ENCODE measurements at places on chromosomes 11 and 22. TPM values are rescaled to one million over a fixed set of nuclear protein-coding genes. Genes with fewer than 3 reads are reported as not detected.

DNA sequence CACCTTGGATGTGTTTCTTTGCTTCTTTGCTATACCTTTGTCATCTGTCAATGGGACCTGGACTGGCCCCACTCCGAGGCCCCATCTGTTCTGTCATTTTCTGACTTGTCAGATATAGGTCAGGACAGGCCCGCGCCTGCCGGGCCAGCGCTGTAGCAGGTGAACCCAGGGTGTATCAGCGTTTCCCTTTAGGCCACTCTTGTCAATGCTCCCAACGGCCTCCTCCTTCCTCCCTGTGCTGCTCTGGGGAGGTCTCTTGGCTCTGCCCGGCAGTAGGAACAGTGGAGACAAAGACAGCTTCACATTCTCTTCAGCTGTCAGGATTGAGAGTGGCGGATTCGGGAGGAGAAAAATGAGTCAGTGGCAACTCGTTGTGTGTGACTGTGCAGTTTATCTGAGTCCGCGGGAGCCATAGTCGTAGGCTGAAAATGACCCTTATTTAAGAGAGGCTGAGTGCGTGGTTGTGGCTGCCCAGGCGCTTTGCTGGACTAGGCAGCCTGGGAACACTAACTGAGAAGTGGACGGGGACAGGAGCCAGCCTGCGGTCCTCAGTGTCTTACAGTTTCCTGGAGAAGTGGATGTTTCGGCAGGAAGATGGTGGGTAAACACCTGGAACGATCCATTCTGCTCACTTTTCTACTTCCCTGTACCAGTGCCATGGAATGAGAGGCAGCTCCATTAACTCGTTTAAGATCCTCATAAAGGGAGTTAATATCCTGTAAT is 102.3 kb downstream of the PRR5L start:
- DNase-seq: no peak

- peak; percentile 29 for DNase-seq
Observed at GRCh38 chr11:57566005-57566904, 1.2 kb downstream of the UBE2L6 start.

GRCh38 chr22:49765091-49765771 is 62.4 kb downstream of the BRD1 start:
- DNase-seq: no peak

- DNase-seq: no peak
Observed at GRCh38 chr22:44304354-44304753, 8.4 kb downstream of the SHISAL1 start.

- no peak for DNase-seq
Observed at GRCh38 chr11:124207102-124207792, 24.1 kb downstream of the OR10D3 start.

GRCh38 chr22:24398409-24398808 is 29.0 kb upstream of the ADORA2A start:
- DNase-seq: no peak

DNA sequence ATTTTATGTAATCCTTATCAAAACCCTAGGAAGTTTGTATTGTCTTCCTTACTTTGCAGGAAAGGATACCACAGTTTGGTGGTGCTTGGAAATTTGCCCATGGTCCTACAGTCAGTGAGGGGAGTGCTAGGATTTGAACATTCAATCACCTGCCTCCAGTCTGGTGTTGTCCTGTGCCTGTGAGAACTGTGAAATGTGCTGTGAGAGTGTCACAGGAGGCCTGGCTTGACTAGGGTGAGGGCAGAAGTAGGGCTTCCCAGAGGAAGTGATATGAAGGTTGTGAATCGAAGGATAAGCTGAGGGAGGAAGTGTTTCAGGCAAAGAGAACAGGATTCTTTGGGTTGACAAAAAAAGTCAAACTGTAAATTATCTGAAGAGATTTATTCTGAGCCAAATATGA is 424.4 kb downstream of the TMEM135 start:
- DNase-seq: no peak

DNA sequence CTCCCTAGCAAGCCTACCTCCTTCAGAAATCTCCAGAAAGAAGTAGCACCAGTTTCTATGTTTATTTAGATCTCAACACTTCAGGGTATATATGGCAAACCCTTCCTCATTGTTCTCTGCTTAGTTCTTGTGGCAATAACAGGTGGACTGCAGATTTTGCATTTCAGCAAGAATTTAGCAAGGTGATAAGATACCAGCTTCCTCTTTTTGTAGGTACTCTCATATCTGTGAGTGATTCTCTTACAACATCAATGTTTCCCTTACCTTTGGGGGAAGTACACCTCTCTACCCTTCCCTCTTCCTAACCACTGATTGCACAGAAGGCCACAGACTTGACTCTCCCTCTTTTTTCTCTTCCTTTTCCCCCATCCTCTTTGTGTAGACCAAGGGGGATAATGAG is 230.9 kb upstream of the SESN3 start:
- no peak for DNase-seq

DNA sequence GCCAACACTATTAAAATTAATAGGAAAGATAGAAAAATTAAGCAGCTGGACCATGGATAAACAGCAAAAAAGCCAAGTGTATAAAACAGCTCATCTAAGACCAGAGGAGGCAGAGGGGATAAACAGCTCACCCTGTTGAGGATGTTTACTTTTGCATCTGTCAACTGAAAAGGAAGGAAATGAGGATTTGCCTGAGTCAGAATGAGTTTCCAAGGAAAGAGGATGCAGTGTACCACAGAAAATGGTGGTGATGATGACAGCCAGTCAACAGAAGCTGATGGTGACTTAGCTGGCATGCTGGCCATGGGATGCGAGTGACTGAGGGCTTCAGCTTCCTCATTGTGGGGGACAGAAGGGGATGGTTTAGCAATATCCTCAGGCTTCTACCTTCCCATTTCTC is 183.5 kb downstream of the KIRREL3 start:
- DNase-seq: no peak

- no peak for DNase-seq
Observed at GRCh38 chr11:35549787-35550186, 24.4 kb upstream of the PAMR1 start.

DNA sequence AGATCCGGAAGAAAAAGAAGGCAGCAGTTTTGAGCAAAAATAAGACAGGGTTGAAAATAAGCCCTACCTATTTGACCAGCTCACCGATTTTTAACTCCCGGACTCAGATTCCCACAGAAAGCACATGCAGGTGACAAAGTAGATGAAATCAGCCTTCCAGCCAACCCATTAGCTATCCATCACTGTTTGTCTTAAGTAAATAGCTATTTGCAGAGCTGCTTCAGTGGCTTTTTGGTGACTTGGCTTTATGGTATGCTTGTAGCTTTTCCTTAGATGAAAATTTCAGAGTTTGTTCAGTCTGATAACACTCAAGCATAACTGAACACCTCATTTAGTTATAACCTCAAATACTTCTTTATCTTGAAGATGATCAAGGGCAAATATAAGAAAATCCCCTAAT is 192.6 kb downstream of the HIPK3 start:
- no peak for DNase-seq

GRCh38 chr11:18046116-18046777 is at the start of gene TPH1:
Gene TPH1 (minus strand): TSS chr11:18046269. CDS start chr11:18040762, 5,507 bp downstream.
- DNase-seq: peak; percentile 18

GRCh38 chr11:119248750-119249670 is 42.9 kb downstream of the CBL start:
- DNase-seq: no peak

DNA sequence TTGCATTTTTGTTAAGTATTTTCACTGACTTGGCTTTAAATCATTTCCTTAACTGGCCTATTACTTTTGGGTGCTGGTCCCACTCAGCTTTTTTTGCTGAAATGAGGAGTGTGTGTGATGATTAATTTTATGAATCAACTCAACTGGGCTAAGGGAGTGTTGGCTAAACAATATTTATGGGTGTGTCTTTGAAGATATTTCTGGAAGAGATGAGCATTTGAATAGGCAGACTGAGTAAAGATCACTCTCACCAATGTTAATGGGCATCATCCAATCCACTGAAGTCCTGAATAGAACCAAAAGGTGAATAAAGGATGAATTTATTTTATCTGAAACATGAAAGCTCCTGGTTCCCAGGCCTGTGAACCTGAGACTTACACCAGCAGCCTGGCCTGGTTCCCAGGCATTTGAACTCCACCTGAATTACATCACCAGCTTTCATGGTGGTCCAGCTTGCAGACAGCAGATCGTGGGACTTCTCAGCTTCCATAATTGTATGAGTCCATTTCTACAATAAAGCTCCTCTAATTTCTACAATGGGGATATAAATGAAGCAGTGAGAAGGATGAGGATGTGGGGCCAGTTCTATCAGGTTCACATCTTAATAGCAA is 241.3 kb upstream of the ZC3H12C start:
- no peak for DNase-seq

DNA sequence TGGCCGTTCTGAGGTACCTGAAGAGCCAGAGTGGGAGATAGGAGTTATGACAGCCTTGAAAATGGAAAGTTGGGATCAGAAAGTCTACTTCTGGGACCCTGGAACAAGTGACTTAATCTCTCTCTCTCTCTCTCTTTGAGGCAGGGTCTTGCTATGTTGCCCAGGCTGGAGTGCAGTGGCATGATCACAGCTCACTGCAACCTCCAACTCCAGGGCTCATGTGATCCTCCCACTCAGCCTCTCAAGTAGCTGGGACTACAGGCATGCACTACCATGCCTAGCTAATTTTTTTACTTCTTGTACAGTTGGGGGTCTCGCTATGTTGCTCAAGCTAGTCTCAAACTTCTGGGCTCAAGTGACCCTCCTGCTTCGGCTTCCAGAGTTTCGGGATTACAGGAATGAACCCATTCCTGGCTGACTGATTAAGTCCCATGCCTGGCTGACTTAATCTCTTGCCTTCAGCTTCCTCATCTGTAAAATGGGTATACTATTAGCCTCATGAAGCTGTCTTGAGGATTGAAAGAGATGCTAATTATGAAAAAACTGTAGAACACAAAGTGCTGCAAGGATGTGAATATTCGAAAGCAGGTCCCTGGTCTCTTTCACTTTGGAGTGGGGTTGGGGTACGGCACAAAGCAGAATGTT is 87.7 kb downstream of the UBASH3B start:
- no peak for DNase-seq

The C1QTNF5 gene
- polyA plus RNA-seq: 38.7 TPM

The FAM89B gene
- polyA plus RNA-seq: 47.9 TPM

The IRF7 gene
- 6.9 TPM for polyA plus RNA-seq

The SPDYC gene
- not detected for polyA plus RNA-seq
